ENCODE measurements at places on chromosomes 12 and 14.

DNA sequence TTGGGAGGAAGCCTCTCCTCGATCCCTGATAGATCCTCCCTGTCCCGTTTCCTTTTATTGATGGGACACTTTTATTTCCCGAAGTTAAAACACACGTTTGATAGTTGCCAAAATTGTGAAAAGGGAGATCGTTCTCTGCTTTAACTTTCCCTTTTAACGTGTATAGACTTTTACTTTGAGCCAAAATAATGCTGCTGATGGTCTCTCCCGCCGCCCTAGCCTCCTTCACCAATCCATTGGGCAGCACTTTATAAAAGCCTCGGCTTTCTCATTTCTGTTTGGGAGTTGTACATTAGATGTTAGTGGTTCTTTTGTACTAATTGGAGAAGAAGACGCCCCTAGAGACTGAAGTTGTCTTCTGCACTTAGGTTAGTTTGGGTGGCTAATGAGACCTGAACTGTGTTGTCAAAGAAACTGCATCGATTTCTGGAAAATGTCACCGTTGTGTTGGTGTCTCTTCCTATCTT, 1.4 kb downstream of the TMTC2 start:
- DNase-seq, result no peak

DNA sequence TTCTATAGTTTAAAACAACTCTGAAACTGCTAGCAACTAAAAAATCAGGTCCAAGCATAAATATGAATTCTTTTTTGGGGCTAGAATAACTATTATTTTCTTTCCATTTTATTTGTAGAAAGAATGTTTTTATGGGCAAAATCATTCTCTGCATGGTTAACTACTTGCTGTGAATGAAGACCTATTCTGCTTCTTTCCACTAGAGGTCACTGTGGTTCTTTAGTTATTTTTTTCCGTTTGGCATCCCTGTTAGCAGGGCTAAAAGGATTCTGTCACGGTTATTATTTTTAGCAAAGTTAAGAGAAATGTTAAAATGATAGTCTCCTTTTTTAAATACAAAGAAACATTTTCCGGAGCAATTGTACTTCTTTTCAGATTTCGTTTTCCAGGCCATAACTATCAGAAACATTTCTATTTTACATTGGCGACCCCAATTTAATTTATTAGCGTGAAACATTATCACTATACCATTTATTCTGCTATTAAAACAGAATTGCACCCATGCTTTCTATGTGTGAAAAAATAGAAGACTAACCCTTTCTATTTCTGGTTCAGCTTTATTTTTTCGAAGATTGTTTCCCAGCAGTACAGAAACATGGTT, 404.8 kb downstream of the ATP23 start:
- no peak for DNase-seq

DNA sequence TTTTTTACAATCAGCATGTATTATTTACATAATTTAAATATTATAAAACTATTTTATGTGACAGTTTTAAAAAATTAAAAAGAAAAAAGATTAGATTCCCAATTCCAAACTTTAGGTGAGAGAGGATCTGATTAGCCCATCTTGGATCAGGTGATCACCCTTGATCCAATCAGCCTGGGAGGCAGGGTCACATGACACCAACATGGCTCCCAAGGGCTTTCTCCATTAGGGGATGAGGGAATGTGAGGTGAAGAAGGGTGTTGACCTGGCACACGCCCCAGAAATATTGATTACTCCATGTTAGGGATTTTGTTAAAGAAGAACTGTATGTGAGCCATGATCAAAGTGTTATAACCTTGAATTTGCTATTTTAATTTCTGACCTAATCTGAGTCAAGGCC, 225.4 kb downstream of the RBM19 start:
- DNase-seq, result no peak

DNA sequence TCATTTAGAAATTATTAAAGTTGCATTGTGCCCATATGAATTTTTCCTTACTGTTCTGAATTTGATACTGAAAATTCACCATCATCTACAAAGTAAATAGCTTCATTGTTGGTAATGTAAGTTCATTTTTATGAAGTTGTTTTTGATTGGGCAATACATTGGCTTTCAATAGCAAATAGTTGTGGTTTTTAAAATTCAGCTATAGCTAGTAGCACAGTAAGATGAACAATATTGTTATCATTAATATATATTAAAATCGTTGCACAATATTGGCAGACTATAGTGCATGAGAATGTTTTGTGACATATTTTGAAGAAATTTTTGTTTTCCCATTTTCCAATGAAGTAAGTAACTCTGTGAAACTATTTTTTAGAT, 575.0 kb downstream of the PRKD1 start:
- no peak for DNase-seq

- no peak for DNase-seq
Measured at GRCh38 chr12:89251342-89252271, 100.7 kb downstream of the DUSP6 start.

DNA sequence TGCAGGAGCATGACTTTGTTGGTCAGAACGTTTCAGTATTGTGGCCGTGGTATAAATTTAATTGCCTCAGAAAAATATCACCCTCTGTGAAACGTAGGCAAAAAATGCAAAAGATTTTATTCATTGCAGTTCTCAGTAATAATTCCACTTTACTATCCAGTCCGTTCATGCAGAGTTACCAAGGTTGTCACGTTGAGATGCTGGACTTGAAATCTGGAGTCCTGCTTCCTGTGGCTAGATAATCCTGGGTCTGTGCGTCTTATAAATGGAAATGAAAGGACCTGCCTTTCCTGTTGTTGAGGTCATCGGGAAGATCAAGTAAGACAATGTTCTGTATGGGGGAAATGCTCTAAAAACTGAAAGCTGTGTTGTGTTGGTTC, 1.3 kb upstream of the AVPR1A start:
- DNase-seq, result no peak

DNA sequence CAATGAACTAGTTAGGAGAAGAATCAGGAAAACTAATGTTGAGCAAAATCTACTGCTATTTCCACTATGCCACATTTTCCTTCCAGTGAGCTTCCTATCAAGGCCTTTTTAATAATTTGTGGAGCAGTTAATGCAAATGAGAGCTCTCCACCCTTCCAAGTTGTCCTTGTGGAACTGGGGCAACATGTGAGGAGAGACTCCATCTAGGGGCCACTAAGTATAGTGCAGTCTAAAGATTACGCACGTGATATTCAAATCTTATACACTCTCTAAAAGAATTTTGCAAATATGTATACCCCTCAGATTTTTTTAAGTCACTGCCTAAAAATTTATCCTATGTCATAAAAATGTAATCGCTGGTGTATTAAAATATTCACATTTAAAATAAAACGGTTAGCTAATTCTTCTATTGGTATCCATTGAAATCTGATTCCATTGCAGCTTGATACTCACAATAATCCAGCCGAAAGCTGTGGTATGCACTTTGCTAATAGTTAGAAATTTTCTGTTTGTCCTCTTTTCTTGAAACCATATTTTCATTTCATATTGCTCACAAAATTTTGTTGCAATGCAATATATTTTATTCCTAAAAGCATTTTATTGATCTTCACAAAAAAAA, 100.1 kb downstream of the PAH start:
- no peak for DNase-seq

DNA sequence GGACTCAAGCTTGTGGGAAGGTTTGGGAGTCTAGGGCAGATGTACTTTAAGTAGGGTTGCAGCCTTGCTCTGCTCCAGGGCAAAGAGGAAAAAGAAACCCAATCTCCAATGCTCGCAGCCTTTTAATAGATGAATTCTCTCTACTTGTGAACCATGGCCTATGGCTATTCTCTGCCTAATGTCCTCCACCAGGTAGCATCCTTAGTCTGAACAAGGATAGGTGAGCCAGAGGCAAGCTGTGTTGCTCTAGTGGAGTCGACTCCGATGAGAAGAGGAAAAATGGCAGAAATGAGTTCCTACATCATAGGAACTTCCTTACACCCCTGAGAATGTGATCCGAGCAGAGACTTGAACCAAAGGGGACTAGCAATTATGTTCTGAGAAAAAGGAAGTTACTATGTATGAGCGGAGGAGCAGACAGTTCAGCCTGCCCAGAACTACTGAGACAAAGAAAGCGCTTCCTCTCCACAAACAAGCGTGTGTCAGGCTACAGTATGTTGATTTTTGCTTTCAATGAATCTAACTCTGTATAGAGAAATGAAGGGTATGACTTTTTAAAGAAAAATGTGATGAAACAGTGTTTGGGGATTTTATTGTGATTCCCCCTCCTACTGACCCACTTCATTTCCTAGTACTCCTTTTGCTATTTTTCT, 153.6 kb upstream of the ARID2 start:
- no peak for DNase-seq

- peak; percentile 8 for DNase-seq
Measured at GRCh38 chr14:94048691-94049624, 22.8 kb downstream of the OTUB2 start.

- no peak for DNase-seq
Measured at GRCh38 chr12:86104087-86104486, 152.1 kb downstream of the MGAT4C start.

DNA sequence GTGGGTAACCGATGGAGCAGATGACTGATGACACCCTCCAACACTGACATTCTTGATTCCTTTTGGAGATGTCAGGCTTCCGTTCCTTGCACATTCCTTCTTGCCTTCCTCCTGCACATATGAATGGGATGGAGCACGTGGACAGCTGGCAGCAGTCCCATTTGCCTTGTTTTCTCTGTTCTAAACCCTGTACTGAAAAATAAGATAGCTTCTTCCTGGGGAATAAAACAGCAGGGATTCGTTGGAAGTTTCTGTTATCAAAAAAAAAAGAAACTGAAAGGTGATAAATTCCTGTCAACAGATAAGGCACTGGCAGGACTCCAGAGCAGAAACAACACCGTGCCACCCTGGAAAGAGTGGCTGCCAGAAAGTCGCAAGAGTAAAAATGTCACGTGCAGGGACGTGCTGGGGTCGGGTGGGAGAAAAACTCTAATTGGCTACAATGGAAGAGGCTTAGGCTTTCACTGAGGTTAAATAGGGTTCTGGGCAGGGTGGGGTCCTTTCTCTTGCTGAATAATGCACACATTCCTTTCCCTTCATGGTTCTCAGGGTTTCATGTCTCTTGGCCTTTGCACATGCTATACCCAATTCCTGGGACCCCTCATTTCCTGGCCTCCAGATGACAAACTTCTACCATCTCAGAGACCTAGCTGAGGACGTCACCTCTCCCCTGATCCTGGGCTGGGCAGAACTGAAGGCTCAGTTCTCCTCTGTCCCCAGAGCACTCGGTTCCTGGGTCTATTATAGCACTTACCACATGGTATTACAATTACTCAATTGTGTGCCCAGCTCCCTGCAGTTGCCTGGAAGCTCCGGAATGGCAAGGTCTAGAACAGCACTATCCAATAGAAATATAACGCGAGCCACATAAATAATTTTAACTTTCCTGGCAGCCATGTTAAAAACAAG, 7.0 kb upstream of the NUAK1 start:
- peak; percentile 27 for DNase-seq

- no peak for DNase-seq
Measured at GRCh38 chr12:44592626-44593025, 283.5 kb downstream of the NELL2 start.

- no peak for DNase-seq
Measured at GRCh38 chr14:50834802-50835276, 3.9 kb upstream of the NIN start.

DNA sequence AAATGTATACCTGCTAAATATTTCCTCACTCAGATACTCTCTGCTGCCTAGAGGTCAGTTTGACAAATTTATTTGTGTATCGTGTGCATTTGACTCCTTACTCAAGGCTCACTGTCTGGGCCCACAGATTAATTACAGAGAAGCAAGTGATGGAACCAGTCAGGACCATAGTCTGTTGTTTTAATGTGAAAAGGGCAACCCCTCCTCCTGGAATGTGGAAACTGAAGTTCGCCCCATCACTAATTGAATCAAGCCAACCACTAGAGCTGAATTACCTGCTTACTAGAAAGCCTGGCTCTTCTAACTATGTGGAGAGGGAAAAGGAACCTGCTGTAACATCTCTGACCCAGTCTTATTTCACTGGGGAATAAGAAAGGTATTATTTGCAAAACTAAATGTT, 199.9 kb upstream of the KRR1 start:
- DNase-seq, result no peak

DNA sequence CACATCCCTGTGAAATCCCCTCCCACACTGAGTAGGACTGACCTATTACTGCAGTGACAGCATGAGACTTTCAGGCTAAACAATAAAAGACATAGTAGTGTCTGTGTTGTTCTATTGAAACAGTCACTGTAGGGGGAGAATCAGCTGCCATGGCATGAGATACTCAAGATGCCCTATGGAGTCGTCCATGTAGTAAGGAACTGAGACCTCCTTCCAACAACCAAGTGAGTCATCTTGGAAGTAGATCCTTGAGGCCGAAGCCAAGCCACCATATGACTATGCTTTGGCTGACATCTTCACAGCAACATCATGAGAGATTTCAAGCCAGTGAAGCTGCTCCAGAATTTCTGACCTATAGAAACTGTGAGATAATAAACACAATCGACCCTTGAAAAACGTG, 12.1 kb upstream of the LRP6 start:
- no peak for DNase-seq

GRCh38 chr12:26204612-26205289, 9.4 kb downstream of the SSPN start:
- no peak for DNase-seq

GRCh38 chr12:44294649-44295048, 458.8 kb downstream of the TMEM117 start:
- DNase-seq, result no peak

DNA sequence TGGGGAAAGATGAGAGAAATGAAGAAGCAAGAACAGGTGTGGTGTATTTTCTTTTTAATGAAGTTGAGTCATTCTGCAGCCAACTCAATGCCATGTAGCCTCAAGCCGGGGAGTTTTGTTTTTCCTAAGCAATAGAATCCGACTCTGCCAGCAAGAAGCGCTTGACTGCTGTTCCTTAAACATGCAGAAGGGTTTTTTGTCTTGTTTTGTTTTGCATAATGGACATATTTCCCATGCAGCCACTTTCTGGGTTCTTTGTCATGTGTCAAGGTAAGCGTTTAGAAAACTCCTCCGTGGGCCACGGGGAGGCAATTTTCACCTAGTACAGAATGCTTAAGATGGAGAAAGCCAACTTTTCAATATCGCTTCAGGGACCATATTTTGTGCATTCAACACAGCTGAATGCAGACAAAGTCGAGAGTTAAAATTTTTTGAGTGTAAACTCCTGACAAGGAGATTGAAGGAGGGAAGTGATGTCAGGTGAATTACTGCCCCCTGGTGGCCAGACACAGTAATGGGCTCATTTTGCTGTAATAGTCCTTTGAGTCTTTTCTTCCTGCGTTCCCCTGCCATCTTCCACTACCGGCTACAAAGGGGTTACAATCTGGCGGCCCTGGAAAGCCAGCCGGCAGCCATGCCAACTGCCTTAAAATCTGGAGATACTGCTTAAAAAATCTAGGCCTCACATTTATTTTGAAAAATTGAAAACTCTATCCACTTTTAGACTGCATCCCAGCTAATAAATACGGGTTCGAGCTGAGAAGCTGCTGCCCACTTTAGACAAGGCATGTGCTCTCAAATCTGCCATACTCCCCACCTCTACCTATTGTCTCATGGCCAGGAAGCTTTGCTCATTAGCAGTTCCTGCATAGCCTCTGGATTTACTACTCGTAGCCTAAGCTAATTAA, 3.2 kb upstream of the FICD start:
- DNase-seq, result peak; percentile 87

Data from H9 (cell line).